ENCODE measurements at places on chromosomes 11 and 22.
A peak's percentile ranks its signal among the peaks of the same experiment; 100 is the strongest.

DNA sequence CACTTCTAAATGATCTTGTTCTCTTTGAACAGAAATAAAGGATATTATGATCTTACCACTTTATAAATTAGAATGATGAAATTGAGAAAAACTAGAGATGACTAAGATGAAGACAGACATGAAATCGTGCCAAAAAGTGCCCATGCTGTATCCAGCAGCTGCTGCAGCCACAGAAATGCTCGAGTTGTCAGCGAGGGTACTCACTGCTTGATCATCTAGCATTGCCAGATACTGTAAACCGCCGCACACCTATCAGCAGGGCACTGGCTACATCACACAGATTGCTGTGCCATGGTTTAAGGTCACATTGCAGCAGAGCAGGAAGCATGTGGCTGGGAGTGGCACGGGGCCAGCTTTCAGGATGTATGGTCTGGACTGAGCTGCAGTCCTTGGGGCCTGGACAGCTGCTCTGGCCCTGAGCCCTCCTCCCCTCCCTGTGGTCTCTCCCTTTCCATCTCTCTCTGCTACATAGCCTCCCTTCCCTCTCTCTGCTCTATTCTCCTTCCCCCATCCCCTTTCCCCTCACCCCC, 51.0 kb upstream of the SEPTIN5 start:
- DNase-seq, result no peak

GRCh38 chr22:39932918-39933649, 27.1 kb upstream of the TMA7B start:
- DNase-seq, result peak; percentile 83

- no peak for DNase-seq
Measured at GRCh38 chr22:30535182-30535581, 11.4 kb downstream of the SEC14L6 start.

GRCh38 chr11:73797457-73797856, 9.8 kb downstream of the MRPL48 start:
- no peak for DNase-seq

DNA sequence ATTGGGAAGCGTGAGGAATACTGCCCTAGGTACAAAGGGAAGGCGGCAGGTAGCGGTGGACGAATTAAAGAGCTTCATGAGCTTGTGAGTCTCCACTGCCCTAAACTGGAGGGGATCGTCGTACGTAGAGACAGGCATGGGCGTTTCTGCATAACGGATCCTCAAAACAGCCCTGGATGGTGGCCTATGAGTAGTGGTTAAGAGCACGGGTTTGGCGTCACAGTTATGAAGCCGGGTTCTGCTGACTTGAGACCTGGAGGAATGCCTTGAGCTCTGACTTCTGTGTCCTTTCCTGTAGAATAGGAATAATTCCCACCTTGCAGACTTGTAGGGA, 335 bp downstream of the TMEM138 start:
- peak; percentile 60 for DNase-seq

DNA sequence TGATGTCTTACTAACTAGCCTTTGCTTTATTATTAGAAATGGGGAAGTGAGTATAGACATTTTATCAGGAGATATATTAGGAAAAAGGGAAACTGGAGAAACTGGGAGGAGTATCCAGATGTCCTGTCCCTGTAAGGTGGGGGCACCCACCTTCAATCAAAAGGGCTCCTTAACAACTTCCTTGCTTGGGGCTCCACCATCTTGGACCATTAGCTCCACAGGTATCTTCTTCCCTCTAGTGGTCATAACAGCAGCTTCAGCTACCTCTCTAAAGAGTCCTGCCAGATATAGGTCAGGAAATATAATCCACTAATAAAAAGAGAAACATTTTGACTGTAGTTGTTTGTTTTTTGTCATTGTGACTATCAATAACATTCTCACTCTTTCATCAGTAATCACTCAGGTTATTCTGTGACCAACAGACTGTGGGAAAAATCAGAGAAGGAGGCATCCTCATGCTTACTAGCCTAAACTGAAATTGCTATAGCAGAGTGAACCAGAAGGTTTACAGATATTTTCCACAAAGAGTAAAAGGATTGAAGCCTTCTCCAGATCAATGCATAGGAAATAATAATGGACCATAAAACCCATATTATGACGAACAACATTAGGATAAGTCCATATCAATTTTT, 10.4 kb downstream of the OR51B4 start:
- DNase-seq, result no peak

DNA sequence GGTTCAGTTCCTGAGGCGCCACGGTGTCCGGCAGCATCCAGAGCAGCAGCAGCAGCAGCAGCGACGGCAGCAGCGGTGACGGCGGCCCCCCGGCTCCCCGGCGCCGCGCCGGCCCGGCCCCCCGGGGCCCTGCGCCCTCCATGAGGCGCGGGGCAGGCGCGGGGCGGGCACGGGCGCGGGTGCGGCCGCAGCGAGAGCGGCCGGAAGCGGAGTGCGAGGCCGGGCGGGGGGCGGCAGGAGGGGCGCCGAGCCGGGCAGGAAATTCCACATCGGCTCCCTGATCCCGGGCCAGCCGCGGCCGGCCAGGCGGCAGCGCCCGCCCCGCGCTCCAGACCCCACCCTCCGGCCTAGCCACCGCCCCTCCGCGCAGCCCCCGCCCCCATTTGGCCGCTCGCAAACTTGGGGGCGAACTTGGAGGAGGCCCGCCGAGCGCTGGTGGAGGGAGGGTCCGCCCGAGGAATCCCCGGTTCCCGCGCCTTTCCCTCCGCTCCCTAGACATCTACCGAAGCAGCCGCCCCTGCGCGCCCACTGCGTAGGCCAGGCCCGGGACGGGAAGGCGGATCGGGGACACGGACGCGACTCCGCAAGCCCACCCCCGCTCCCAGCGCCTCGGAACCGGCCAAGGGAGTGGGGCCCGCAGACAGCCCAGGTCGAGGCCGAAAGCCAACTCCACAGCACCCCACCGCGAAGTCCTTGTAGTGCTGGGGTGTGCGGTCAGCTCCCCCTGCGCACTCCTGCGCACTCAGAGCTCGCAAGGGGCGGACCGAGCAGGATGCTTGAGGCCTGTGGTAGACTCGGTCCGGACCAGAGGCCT, at the start of gene SCARF2:
Gene SCARF2, minus strand, starts transcription at position 213 of the 814 bp plus-strand sequence. Its CDS starts 71 bp downstream, at position 142.
- DNase-seq, result no peak

GRCh38 chr11:85809191-85809590, 1.8 kb downstream of the SYTL2 start:
- DNase-seq, result peak; percentile 25

GRCh38 chr11:67644472-67645418, 5.2 kb upstream of the TBX10 start:
- no peak for DNase-seq

DNA sequence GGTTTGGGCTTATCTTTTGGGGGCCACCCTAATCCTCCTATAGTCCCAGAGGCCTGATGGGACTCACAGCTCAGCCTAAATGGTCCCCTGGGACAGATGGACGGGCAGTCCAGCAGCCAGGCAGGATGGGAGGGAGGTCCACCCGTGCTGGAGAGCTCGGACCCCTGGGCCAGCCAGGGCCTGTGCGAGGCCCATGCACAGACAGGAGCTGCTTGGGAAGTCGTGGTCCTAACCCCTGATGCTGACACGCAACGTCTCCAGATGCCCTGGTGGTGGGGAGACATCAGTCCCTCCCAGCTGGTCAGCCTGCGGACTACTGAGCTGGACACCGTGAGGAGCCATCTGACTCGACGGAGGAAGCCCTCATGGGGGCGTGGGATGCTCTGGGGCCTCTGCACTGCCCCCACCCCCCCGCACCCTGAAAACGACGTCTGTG, 31.2 kb upstream of the MUC5AC start:
- no peak for DNase-seq

DNA sequence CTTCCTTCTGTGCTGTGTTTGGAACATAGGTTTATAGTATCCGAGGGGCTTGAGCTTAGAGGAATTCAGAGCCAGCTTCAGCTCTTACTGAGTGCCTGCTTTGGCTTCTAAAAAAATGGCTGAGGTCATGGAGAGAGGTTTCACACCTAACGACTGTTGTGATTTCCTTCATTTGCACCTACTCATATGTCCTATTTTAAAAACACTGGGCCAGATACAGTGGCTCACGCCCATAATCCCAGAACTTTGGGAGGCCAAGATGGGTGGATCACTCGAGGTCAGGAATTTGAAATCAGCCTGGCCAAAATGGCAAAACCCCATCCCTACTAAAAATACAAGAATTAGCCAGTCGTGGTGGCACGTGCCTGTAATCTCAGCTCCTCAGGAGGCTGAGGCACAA, 38.3 kb upstream of the SYT13 start:
- DNase-seq, result no peak

- no peak for DNase-seq
Measured at GRCh38 chr11:107856180-107856980, 2.2 kb downstream of the SLC35F2 start.

GRCh38 chr11:133747409-133747808, 97.9 kb downstream of the SPATA19 start:
- DNase-seq, result no peak

DNA sequence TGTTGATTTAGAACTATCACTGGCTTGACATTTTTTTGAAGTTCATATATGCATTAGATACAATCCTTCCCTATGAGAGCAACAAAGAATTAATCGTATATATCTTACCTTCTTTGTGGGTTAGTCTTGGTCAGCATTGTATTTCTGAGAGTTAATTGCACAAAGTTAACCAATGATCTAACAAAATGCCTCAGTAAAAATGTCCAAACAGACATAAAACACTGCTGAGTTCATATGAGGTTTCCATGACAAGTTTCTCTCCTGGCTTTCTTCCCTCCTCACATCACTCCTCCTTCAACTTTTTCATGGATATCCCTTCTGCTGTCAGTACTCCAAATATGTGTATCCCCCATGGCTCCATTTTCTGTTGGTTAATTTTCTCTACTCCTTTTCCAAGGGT, 9.0 kb downstream of the MAP6 start:
- DNase-seq, result no peak

DNA sequence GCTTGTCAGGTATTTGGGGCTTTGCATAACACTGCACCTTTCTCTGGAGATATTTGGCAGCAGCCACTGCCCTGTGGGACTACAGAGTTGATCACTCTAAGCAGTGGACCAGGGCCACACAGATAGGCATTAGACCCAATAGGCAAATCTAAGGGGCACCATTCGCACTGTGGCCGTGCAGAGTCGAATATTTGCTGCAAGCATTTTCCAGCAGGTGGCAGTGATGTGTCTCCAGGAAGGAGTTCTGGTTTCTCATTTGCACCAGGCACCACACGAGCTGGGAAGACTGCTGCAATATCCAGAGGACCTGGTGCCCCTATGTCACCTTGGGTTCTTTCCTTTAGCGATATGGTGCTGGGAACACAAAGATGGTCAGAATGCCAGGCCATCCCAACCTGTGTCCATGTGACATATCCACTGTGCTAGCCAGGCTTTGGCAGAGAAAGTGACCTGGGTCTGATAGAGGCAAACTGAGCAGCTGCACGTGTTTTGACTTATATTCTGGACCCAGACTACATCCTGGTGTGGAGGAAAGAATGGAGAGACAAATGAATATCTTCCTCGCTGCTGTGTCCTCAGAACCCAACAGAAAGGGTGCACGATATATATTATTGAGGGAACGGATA, 318.7 kb downstream of the BUD13 start:
- peak; percentile 39 for DNase-seq

GRCh38 chr11:115718106-115718505, 213.9 kb upstream of the CADM1 start:
- DNase-seq, result no peak

DNA sequence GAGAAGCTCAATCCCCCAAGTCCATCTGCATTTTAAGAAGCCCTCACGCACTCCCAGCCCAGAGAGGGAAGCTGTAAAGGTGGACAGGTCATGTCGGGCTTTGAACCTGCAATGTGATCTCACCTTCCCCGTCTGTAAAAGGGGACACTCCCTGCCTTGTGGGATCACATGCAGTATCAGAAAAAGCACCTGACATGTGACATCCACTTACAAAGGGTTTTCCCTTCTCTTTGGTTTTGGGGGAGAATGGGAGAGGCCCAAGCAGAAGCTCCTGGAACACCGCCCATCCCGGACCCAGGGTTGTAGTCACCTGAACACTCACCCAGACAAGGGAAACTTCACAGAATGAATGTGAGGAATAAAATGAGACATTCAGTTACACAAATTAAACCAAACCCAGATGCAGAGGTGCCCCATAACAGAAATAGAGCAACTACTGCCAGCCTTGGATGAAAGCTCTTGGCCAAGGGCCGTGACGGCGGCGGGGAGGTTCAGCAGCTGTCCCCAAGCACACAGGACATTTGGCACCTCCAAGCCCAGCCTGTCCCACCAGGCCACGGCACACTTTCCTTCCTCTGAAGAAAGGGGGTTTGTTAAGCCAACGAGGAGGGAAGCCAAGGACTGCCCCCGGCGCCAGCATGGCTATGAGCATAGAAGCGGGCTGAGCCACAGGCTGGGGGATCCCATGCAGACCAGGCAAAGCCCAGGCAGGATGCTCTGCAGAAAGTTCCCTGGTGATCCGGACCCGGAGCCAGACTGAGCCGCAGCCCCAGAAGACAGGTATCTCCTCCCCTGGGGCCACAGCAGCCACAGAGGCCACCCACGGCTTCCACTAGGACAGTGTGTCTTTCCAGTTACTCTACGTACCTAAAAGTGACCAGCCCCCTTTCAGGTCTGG, 3.8 kb downstream of the BID start:
- DNase-seq, result no peak

GRCh38 chr11:40168414-40168813, 1291.0 kb downstream of the LRRC4C start:
- no peak for DNase-seq

GRCh38 chr11:86885311-86885710, 69.9 kb downstream of the FZD4 start:
- no peak for DNase-seq

GRCh38 chr22:31715147-31715778, 34.7 kb downstream of the PRR14L start:
- no peak for DNase-seq

DNA sequence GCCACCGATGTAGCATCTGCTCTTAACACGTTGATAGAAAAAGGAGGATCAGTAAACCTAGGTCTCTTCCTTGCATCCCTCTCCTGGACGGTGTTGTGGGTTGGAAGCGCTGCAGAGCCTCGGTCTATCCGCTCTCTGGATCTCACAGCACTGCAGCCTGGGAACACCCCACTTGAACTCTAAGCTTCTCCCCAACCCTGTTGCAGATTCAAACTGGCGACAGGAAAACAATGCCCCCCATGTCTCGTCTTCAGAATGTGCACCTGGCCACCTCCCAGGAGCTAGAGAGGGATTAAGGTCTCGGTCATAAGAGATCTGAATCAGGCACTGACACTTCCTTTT, 454 bp downstream of the TMEM218 start:
- DNase-seq, result peak; percentile 35
